Activated T-cell treated with anti-CD3 and anti-CD28 coated beads, Interleukin-2, amount 50 U/mL, for 48 hours (primary cell): ENCODE measurements at places on chromosomes 13 and 19.

DNA sequence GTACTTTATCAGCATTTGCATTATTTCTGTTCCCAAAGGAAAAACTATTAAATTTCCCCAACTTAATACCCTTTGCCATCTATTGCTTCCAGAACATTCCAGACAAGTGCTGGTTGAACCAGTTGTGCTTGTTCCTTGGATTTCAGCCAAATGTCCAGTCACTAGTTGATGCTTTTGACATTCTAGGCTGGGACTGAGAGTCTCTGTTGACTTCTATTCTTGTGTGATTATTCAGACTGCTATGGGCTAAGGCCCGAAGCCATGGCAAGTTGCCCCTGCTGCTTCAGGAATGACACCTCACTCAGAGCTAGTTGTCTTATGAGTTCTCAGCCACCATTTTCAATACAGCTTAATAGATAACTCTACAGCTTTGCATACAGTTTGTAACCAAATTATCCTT lies 458.1 kb upstream of the ARGLU1 start:
- no peak for DNase-seq

GRCh38 chr19:3823350-3823713 lies 37.2 kb upstream of the MATK start:
- DNase-seq: no peak

DNA sequence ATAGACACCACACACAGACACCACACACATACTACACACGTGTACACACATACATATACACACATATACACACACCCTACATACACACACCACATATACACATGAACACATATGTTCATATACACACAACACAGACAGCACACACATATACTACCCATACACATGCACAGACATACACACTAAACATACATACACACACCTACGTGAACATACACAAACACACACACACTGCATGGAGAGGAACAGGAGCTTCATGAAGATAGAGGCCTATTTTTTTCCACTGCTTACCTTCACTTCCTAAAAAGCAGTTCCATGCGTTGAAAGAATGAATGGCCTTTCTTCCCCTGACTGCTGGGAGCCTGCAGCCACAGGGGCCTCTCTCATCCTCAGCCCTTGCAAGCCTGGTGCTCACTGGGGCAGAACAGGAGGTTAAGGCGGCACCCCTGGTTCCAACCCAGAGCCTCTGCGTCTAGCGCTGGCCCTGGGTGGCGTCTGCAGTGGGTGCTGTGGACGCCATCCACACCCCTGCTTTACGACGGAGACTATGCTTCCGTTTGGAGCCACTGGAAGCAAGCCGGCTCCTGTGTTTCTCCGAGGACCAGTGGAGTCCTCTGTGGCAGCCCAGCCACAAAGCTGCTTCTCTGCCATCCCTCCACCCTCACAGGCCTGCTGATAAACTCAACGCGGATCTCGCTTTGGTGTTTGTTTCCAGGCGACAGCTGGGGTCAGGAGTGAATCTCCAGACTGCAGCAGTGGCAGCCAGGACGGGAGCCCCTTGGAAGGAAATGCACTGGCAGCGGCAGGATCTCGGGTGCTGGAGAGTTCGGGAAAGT lies 1.9 kb upstream of the RASA3 start:
- DNase-seq: no peak

- DNase-seq: no peak
Measured at GRCh38 chr13:41848435-41849255, 112.3 kb downstream of the VWA8 start.

DNA sequence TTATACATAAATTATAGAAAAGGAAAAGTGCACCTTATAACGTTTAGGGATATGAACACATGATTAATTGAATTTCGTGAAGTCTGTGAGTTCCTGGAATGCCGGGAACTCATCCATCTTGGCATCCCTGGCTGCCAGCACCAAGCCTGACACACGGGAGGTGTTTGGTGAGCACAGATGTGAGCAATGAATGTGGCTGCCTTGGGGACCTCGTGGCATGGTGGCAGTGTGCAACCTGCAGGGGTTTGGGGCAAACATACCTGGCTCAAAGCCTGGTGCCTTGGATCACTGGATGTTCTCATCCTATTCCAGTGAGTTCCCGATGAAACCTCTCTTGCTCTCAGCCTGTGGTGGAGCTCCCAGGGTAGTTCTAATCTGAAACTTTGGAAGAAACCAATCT lies 10.4 kb upstream of the MAP2K2 start:
- no peak for DNase-seq

- DNase-seq: no peak
Measured at GRCh38 chr19:45168767-45169351, 8.1 kb upstream of the NKPD1 start.

DNA sequence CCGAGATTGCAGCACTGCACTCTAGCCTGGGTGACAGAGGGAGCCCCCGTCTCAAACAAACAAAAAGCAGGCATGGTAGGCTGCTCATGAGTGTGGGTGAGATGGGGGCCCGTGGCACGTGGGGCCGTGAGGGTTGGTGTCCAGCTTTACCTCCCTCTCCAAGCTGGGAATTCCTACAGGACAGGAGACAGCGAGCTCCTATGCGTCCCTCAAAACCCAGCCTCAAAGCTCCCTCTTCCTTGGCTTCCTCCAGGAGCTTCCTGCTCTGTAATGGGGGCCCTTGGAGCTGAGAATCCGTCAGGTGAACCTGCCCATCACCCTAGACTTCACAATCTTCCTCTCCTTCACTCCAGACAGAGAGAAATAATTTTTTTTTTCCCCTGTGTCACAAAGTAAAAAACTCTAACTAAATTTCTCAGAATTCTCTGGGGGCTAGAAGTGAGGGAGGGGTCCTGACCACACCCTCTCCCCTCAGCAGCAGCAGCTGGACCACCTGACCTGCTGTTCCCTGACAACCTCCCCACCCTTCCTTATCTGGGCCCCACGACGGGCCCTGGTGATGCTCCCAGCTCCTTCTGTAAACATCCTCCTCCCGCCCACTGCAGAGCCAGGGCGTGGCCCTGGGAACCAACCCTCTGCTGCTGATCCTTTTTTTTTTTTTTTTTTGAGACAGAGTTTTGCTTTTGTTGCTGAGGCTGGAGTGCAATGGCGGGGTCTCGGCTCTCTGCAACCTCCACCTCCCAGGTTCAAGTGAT lies 22.1 kb upstream of the WDR18 start:
- DNase-seq: no peak

DNA sequence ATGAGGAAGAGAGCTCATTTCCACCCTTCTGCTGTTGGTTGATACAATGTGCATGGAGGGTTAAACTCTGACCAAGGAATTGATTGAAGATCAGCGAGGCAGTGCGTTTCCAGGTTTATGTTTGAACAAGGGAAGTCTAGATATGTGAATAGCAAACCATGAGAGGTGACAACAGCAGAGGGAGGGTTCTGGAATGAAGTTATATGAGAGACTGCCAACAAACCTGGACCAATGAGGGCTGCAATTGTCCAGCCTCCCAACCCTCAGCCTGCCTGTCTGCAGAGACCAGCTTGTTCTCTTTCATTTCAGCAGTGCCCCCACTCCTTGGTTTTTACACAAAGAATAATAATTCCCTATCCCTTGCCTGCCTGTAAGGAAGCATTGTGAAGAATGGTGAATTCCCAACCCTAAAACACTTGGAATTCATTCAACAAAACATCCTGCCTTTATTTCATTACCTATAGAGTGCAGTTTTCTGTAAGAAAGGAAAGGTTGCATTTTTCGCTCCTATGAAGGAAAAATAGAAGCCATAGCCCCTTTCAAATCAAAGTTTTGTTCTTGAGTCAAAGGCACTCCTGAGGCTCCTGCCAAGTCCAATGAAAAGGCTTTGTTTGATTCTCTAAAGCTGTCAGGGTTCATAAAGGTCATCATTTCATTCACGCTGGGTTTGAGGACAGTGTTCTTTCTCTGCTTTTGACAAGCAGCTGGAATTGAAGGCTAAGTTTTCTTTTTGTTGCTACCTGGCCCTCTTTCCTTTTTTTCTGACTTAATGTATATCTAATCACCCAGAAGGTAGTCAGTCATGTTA lies 53.6 kb upstream of the ABCC4 start:
- DNase-seq: no peak

- DNase-seq: no peak
Measured at GRCh38 chr13:37886879-37887278, 17.3 kb upstream of the TRPC4 start.

- no peak for DNase-seq
Measured at GRCh38 chr19:39126312-39127187, 964 bp downstream of the PAK4 start.

- DNase-seq: no peak
Measured at GRCh38 chr19:15701757-15702533, 25.9 kb upstream of the OR10H2 start.
